ENCODE measurements at places on chromosomes 16 and 17.

DNA sequence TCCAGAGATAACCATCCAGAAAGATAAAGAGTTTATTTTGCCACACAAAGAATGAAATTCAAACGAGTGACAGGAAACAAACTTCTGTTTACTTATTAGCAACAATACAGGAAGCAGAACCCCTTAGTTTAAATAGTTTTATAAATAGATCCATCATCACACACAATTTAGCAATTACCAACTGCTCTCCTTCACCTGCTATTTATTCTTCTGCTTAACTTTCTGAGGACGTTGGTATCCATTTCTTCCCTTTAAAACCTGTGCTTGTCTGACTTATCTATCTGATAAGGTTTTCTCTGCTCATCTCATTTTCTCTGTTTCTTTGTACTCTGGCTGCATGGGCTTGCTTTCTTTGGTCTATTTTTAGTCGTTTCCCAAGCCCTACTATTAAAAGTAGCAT, 4.3 kb upstream of the ADAMTS18 start:
- no peak for DNase-seq

GRCh38 chr17:20241855-20242254, 225.5 kb downstream of the LGALS9B start:
- no peak for DNase-seq

- no peak for DNase-seq
Observed at GRCh38 chr16:70711211-70712031, 25.6 kb upstream of the MTSS2 start.

DNA sequence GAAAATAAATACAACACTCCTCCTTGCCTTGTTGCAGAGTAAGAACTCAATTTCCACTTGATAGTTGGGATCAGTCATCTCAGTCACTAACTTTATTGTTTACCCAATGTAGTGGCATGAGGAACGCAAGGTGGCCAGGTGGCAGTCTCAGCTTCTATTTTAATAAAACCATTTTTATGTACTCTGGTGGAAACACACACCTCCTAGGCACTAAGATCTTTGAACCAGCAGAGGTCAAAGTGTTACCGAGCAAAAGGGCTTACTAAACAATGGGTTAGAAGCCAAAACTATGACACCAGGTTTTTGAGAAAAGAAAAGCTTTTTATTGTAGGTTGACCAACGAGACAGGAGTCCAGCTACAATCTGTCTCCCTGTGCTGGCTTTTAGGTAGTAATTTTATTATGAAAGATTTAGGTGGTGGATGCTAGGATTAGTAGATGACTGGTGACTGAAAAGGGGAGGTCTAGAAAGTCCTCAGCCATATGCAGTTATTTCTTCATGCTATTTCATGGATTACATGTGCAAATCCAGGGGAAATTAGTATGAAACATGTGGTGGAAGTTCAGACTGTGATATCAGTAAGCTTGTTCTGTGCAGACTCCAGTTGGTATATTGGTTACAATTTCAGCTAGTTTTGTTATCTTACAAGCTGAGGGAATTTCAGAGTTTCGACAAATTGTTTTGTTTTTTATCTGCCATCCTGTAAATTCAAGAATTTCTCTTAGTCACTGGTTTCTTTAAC, 122.3 kb downstream of the PCTP start:
- DNase-seq, result no peak

DNA sequence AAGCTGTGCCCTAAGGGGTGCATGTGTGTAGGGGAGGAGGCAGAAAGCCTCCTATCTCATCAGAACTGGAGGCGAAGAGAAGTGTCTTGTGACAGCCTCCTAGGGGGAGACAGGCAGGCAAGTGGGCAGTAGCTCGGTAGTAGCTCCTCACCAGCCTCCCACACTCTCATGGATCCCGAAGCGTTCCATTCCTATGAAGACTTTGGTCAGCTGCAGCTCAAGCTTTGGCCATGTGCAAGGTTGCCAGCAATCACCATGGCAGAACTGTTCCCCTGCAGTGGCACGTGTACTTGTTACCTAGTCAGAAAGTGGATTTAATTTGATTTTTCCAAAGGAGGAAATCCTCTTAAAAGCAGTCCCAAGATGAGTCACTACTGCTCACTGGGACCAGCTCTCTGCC, 6.7 kb downstream of the MRPL58 start:
- DNase-seq, result no peak

GRCh38 chr17:29616300-29617048, 6.2 kb downstream of the CORO6 start:
- no peak for DNase-seq

DNA sequence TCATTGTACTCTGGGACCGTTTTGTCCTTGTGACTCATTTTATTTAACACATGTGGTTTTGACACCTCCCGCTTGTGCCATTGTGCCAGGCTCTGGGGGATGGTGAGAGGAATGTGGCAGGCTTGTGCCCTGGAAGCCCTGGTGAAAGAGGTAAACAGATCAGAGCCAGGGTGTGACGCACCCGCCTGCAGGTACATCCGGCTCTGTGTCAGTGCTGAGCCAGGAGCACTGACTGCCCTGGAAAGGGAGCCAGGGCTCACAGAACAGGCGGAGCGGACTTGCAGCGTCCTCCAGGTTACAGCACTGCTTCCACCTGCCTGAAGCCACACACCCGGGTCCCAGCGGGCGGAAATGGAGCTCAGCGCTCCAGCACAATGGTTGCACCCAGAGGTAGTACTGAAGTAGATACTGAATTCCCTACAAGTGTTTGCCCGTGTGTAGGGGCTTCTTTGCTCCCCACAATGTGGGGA, 30.6 kb downstream of the CDRT15 start:
- DNase-seq, result no peak

DNA sequence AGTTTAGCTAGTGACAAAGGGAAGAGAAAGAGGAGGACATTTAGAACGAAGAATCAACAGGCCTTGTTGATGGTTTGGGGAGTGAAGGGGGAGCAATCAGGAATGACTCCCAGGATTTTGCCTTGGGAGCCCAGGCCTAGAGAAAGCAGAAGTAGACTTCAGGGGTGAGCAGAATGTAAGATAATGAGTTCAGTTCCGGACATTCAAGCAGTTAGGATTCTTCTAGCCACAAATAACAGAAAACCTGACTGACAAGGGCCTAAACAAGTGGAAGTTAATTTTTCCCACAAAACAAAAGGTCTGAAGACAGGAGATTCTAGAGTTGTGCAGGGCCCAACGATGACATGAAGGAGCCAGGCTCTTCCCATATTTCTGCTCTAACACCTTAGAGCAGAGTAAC, 45.9 kb downstream of the SKAP1 start:
- no peak for DNase-seq

GRCh38 chr17:36743130-36743529, 141.7 kb downstream of the MRM1 start:
- DNase-seq, result no peak

- DNase-seq, result no peak
Observed at GRCh38 chr16:55728797-55729196, 73.0 kb downstream of the SLC6A2 start.

- DNase-seq, result no peak
Observed at GRCh38 chr16:66687906-66688625, 8.5 kb downstream of the CMTM4 start.

DNA sequence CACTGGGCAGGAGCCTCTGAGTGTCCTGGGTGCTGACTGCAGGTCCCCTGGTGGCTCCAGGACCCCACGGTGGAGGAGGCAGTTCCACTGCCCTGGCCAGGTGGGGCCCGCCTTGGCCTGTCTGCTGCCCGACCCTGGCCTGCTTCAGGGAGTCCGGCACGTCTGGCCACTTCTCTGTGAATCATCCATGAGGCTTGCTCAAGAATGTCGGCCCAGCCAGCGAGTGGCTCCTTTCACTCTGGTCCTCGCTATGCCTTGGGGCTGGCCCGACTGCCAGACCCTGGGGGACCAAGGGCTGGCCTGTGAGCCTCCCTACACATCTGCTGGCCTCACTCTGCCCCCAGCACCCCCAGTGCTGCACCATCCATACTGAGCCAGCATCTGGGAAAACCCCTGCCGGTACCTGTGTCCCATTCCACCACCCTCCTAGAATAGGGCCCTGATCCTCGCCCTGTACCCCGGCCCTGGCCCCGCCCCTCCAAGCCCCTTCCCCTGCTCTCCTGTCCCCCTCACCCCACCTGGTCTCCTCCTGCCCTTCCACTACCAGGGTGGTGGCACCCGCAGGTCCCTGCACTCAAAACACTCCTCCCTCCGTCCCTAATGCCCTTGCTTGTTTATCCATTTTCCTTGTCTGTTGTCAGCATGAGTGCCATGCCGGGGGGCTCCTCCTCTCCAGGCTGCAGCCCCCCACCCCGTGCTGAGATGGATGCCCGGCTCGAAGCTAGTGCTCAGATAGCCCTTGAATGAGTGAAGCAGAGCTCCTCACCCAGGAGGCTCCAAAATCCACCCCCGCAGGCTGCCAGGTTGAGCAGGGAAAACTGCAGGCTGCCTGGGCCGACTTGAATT, 35.5 kb downstream of the ADCY7 start:
- DNase-seq, result no peak

DNA sequence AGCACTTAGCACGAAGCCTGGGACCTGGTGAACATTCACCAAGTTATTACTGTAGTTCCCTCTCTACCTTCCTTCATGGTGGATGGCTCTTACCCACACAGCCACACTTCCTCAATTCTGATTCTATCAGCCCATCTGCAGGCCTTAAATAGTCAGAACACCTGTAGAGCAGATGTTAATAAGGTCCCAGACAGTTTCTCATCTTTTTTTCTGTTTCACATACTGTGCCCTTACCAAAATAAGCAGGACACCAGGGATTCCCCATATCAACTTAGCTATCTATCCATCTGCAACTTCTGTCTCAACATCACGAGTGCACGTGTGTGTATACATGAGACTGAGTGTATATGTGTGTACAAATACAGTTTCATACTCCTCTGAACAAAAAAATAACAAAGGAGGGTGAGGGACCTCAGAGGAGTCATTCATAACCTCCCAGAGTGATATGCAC, 2.8 kb downstream of the RECQL5 start:
- no peak for DNase-seq

- no peak for DNase-seq
Observed at GRCh38 chr17:43915559-43915958, 8.2 kb upstream of the MPP2 start.

GRCh38 chr17:20217677-20218076, 208.5 kb downstream of the SPECC1 start:
- no peak for DNase-seq

DNA sequence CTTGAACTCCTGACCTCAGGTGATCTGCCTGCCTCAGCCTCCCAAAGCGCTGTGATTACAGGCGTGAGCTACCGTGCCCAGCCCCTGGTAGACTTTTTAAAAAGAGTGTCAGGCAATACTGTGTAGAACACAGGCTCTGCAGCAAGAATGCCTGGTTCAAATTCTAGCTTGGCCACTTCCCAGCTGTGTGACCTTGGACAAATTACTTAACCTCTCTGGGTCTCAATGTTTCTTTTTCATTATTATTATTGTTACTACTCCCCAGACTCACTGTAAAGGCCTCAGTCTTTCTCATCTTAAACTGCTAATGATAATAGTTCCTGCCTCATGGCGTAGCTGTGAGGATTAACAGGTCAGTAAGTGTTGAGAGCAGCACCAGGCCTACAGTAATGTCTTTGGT, 114.3 kb downstream of the LITAF start:
- DNase-seq, result no peak

DNA sequence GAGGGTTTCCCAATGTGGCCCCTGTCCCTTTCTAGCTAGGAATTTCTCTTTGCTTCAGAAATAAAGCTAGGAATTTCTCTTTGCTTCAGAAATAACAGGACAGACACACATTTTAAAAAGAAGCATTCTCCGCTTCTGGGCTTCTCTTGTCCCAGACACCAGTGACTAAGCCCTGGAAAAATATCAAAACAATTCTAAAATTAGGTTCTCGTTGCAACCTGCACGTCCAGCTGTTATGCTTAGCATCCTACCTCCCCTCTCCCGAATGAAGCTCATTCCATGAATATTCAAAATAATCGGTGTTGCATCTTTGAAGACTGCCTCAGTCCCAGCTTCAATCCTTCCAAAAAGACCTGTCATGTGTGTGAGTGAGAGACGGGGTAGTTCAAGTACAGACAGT, 45.6 kb upstream of the WSCD1 start:
- DNase-seq, result no peak

- DNase-seq, result no peak
Observed at GRCh38 chr17:74392848-74393247, 25.5 kb downstream of the GPR142 start.

DNA sequence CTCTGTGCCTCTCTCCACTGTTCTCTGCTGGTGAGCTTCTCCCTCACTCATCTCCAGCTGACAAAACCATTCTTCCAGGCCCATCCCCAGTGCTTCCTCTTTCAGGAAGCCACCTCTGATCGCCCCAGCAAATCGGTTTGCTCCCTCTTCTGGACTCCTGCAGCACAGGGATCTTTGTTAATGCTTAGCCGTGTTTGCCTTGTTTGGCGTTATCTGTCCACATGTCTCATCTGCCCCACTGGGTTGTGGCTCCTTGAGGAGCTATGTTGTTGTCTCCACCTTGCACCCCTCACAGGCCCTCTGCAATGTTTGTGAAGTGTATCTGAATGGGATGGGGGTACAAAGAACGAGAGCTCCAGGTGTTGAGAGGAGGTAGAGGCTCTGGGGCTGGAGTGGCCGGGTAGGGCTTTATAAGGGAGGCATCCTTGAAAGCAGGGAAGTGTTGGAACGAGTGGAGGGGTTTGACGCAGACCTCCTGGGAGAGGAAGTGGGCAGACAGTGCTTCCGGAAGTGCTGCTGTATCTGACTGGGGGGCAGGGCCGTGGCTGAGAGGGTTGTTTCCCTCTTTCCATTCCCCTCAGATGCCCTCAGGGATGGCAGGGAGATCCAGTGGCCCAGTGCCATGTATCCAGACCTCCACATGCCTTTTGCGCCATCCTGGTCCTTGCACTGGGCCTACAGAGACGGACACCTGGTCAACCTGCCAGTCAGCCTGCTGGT, 27.8 kb downstream of the CASKIN2 start:
- DNase-seq, result no peak

GRCh38 chr16:87541147-87541871, 48.5 kb upstream of the ZCCHC14 start:
- DNase-seq, result no peak

DNA sequence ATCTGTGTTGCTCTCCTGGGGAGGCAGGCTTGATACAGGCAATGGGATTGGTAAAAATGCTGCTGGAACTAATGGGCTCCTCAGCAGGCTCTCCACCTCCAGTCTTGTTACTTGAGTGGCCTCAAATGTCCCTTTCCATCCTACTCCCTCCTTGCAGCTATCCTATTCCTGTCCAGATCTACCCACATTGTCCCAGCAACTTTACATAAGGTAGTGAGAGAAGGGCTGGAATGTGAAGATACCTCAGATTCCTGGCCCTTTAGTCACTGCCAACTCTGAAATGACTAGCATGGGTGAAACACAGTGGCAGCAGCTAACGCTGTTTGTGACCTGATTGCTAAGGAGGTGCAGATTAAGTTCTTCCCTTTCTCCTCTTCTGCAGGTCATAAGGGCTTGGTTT, 210.1 kb upstream of the HS3ST4 start:
- DNase-seq, result no peak
